Left ventricle myocardium superior (tissue), 1 donor: ENCODE measurements at places on chromosomes 4 and X. TPM values are rescaled to one million over a fixed set of nuclear protein-coding genes. Genes with fewer than 3 reads are reported as not detected.

DNA sequence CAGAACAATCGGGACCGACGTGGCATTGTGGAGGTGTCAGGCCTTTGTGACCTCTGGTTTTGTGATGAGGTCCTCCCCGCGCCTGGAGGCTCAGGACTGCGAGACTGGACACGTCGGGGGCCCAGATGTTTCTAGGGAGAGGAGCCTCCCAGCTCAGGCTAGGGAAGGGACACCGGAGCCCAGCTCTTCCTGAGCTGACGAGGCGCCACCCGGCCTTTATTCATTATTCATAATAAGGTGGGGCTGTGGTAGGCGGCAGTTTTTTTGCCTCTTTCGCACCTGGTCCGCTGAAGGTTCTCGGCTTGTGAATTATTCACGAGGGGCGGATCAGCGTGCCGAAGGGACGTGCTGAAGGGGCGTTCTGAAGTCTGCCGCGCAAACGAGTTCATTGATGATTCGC is 2.3 kb upstream of the UBA1 start:
- no peak for DNase-seq

GRCh38 chr4:75654905-75655304 is 18.3 kb downstream of the G3BP2 start:
- no peak for DNase-seq

GRCh38 chrX:136623396-136623795 is 24.6 kb upstream of the CD40LG start:
- DNase-seq = no peak

DNA sequence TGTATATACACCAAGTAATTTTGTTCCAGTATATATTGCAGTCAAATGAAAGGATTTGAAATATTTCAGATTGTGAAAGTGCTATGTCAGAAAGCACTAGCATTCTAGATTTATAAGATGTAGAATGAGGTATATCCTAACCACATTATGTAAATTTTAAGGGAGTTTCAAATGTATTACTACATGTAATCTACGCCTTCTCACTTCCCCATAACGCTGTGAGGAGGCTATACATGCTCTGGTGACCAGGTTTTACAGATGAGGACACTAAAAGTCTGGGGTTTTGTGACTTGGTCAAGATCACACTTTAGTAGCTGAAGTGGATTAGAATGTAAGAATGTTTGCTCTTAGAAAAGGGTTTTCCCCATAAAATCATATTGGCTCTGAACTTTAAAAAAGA is 8.1 kb downstream of the ENPEP start:
- no peak for DNase-seq

GRCh38 chr4:150021483-150021882 is 56.8 kb upstream of the DCLK2 start:
- DNase-seq = no peak

MED14 gene
- total RNA-seq = 30.4 TPM

APLN gene
- 25.9 TPM for total RNA-seq

FAM47C gene
- not detected for total RNA-seq

DNA sequence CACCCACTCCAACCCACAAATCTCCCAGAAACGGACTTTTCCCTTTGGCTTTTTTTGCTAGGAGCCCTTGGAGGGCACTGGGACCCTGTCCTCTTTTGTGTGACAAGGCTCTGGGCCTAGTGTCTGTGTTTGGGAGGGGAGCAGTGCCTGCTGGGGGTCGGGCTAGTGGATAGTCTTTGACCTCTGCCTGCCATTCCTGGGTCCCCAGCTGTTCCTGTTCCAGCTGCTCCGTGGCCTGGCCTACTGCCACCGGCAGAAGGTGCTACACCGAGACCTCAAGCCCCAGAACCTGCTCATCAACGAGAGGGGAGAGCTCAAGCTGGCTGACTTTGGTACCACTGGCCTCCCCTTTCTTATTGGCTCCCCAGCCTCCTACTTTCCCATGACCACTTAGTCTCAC is 6.7 kb upstream of the USP11 start:
- no peak for DNase-seq

SPINK2 gene
- total RNA-seq = 0.74 TPM

GRCh38 chr4:106659371-106659770 is 290.8 kb upstream of the GIMD1 start:
- no peak for DNase-seq

GRCh38 chr4:74962584-74962983 is 29.7 kb downstream of the PARM1 start:
- no peak for DNase-seq

SMIM31 gene
- total RNA-seq = not detected

USP51 gene
- 1.5 TPM for total RNA-seq

DNA sequence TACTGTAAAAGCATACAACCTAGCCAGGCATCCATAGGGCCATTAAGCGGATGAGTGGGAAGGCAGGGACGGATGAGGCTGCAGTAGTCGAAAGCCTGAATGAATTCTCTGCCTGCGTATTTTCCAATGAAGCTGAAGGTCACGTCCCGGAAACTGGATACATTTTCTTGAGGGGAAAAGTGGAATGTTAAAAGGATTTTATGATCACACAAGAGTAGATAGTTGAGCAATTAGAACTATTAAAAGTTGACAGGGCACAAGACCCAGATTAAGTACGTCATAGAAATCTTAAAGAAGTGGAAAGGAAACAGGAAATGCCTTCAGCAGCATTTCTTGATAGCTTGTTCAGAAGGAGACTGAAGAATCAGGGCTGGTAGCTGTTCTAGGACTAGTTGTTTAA is 98.3 kb upstream of the CXXC4 start:
- DNase-seq = no peak

LEF1 gene
- 0.47 TPM for total RNA-seq

GRCh38 chr4:141120036-141120593 is 13.2 kb downstream of the RNF150 start:
- DNase-seq = no peak

FAM236C gene
- total RNA-seq = not detected

DNA sequence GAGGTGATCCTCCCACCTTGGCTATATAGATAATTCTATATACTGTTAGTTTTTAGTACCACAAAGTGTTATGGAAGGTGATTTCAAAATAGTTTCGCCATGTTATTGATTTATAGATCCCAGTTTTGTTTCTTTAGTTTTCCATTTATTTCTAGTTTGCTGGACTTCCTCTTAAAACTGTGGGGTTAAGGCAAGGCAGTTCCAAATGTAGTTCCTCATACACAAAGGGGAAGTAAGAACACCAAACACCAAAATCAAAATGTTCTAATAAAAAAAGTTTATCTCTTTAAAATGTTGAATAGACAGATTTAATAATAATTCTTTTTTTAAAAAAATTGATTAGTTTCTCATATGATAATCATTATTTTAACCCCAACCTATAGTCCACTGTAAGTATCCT is 6.8 kb upstream of the CISD2 start:
- no peak for DNase-seq

BST1 gene
- total RNA-seq = 3.6 TPM

NEUROG2 gene
- not detected for total RNA-seq

TAF7L gene
- total RNA-seq = not detected

- no peak for DNase-seq
Measured at GRCh38 chr4:85778632-85779131, 303.7 kb downstream of the ARHGAP24 start.

DNA sequence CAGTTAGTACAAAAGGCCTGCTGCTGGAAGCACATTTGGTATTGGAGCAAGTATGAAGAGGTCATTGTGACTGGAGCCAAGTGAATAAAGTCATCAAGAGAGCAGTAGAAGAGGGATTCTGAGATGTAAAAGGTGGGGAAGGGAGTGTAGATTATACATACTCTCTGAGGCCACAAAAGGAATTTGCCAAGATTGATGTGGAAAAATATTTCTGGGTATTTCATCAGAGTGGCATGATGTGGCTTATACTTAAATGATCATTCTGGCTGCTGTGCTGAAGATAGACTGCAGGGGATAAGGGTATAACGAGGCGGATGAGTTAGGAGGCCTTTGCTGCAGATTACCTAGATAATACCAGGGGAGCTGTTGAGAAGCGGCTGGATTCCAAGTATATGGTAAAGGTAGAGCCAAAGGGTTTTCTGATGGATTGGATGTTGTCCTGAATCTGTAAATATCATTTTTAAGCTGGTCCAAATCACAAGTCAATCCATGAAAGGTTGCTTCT is 231.8 kb upstream of the AGA start:
- DNase-seq = no peak

DNA sequence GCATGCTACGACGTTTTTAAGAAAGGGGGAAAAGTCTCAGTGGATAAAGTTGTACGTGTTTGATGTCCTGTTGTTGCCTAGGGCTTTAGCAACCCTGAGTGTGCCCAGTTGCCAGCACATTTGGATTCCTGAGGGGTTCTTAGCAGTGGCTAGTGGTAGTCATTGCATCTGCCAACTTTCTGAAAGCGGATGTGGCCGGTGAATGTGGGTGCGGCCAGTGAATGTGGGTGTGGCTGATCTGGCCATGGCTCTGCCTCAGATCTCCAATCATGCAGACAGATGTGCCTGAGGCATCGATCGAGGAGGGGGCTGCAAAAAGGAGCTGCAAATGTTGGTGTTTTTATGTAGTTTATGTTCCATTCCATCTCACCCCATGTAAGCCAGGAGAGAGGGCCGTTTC is 41.5 kb upstream of the FAT1 start:
- DNase-seq = no peak

- DNase-seq = no peak
Measured at GRCh38 chr4:169397762-169398161, 127.0 kb upstream of the SH3RF1 start.

GRCh38 chr4:75542824-75543223 is 13.0 kb upstream of the ODAPH start:
- DNase-seq = no peak

DNA sequence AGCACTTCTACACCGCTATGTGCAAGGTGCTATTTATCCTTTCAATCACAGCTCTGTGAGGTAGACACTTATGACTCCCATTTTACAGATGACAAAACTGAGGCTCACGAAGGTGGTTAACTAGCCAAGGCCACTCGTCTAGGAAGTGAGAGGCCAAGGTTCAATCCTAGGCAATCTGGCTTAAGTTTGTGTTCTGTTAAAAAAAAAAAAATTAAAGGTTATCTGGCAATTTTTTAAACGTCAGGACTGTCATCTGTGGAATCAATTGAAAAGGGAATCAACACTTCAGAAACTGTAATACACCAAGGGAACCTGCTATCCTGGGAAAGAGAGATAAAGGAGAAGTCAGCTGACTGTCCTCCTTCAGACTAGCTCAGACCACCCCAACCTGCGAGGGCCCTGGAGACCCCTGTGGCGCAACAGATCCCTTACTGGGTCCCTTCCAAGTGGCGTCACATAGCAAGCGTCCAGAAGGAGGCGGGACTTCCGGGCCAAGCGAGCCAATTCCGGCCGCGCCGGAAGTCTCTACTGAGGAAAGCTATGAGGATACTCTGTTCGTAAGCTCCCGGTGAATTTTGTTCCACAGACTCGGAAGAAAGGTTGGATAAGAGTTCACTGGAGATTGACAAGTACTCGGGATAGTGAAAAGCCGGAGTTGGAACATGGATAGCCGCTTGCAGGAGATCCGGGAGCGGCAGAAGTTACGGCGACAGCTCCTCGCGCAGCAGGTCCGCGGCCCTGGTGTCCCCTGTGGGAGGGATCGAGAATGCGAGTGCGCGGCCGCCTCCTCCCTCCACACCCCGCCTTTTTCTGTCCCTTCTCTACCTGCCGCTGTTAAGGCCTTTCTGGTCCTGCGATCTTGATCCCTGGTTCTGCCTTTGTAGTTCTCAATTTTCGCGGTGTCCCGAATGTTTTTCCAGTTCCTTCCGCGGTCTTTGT is at the start of gene METTL14:
Gene METTL14, plus strand, starts transcription at position 520 of the 939 bp plus-strand sequence. Its CDS starts 143 bp downstream, at position 663.
- DNase-seq = peak; percentile 95

DNA sequence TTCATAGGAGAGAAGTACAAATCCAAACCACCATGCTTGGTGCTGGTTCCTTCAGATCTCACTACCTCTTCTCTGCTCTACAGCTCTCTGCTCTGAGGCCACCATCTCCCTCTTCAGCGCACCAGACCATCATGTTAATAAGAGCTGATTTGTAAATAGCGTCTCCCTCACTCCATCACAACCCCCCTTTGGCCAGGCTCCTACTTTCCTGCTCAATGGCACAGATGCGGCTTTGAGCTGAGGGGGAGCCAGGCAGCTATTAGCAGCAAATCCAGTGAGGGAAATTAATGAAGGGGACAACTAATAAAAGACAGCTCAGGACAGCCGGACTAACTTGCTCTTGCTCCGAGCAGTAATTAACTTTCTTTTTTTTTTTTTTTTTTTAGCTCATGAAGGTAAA is 13.1 kb downstream of the NEUROG2 start:
- no peak for DNase-seq

ACE2 gene
- total RNA-seq = 12.7 TPM
